ENCODE measurements at places on chromosomes 7 and 10.

- no peak for DNase-seq
Observed at GRCh38 chr10:42477170-42477569, 161.2 kb downstream of the ZNF33B start.

GRCh38 chr10:27635290-27635689 is 110.3 kb downstream of the MKX start:
- DNase-seq = no peak

DNA sequence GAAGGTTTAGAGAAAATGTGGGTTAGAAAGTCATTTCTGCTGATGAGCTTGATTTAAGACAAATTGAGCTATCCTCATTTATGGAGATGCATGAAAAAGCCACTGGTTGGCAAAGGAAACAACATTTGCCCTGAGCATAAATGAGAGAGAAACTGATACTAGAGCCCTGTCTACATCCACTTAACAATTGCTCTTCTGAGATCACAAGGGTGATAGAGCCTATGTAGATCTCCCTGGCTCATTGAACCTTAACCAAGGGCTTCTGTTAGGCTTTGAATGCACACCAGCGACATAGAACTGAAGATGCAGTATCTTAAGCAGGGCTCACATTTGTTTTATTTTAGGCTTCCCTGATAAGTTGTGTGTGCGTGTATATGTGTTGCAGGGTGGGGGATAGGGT is 35.0 kb downstream of the GPR141 start:
- DNase-seq = no peak

- DNase-seq = no peak
Observed at GRCh38 chr10:113709221-113709838, 29.6 kb downstream of the CASP7 start.

GRCh38 chr7:153390955-153391354 is 631.4 kb downstream of the ACTR3B start:
- no peak for DNase-seq

DNA sequence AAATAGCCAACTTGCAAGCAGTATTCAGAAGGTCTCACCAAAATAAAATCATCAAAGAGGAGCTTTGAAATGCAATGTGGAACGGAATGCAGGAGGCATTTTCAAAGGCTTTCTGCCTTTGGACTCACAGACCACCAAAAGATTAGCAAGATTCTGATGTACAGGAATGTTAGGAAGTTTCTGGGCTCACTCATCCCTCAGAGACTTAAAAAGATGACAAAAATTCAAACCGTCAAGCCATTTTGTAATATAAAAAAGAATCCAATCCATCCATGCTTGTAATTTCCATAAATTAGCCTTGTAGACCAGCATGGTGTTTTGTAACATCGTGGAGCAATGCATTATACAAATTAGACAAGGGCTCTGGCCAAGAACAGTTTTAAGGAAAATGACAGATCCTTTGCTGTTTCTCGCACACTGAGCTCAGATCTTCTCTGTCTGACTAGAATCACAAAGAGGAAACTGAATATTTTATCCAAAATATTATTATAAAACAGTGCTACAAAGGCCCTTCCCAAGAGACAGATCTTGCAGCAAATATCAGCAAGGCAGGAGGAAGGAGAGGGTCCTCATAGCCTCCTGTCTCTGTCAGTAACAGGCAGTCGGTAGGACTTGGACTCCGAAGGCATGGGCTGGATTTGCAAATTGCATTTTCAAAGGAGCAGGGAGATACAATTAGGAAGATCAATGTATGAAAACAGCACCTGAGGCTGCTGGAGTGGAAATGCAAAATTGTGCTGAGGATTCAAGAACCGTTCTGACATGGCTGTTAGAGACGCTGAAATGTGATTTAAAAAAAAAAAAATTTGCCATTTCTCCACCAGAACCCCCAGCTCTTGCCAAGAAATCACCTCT is 57.4 kb upstream of the NRP1 start:
- no peak for DNase-seq

- no peak for DNase-seq
Observed at GRCh38 chr10:14225379-14225778, 105.3 kb downstream of the FRMD4A start.

GRCh38 chr10:80289451-80290287 is at the start of gene MAT1A:
MAT1A (minus strand) TSS chr10:80289658; CDS start chr10:80289423, 235 bp downstream.
- no peak for DNase-seq

- DNase-seq = no peak
Observed at GRCh38 chr10:85851325-85851724, 515.3 kb downstream of the GRID1 start.

DNA sequence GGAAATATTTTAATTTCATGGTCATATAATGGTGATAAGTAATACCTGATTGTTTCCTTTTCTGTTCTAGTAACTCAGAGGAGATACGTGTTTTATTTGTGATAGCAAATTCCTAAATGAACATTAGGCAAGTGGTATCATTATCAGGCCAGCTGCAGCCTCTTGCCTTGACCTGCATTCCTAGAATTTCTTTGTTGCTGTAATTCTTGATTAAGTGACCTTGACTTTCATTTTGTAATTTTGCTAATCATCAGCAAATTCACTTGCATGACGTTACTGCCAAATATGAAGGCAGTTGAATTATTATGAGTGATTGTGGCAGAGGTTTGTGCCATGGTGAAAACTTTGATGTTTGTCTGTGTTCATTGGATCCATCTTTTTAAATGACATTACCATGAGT is 5.6 kb upstream of the AS3MT start:
- no peak for DNase-seq

DNA sequence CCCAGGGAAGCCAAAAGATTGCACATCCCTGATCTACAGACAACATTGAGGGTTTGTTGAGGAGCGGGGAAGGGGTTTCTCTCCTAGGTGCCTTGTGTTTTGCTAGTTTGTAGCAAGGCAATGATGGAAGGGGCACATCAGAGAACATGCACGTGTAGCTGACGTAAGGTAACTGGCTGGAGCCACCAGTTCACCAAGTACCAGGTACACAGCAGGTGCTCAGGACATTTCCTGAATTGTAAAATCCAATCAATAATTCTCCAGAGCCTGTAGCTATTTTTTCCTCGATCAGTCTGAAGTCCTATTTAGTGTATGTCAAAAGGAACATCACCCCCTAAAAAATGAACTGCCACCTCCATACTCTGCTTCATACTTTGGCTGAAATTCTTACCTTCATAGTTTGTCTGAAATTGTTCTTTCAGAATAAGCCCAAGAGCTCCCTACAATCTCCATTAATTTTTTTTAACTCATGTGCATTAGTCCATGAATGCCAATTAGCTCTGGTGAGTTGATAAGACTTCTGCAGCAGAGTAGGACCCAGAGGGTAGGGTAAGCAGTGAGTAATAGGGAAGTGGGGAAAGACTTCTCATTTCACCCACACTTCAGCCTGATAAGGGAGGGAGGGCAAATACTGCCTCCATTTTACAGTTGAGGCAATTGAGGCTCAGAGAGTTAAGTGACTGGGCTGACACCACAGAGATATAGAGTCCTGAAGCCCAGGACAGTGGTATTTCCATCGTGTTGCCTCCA is 36.0 kb upstream of the SLC26A3 start:
- no peak for DNase-seq

DNA sequence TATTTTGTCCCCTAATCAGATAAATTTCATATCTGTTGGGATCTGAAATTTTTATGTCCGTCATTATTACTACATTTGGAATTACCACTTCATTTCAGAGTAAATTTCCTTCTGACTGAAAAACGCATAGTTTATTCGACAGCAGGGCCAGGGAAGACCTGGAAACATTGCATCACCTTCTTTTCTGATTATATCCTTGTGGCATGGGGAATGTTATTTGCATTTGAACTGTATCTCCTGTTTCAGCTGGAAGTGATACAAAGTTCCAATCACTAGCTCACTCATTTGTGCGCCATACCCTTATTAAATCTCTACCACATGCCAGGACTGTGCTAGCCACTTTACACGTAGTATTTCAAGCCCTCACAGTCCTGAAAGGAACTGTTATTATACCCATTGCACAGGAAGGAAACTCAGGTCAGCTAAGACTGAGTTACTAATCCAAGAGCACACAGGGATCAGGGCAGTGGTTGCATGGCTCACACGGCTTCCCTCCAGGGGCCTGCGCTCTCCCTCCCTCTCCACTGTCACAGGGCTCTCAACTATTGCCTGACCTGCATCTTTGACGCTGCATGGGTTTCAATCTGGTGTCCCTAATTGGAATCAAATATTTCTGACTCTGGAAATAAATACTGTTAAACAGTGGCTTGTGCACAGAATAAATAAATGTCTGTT is 84.4 kb upstream of the NANOS1 start:
- no peak for DNase-seq

DNA sequence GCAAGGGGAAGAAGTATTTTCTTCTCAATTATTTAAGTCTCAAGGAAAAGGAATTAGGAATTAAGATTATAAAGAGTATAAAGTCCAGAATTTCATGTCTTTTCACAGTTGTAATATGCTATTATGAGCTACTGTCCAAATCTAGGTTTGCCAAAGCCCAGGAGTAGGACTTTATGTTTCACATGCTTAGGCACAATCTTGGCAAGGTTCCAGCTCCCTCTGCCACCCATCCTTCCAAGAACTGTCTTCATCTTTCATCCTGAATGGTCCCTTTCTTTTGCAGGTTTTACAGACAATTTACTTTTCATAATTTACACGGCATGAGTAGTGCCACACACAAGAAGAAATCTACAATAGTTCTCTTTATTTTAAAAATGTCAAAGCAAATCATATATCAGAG is 29.5 kb downstream of the SLC16A9 start:
- no peak for DNase-seq

GRCh38 chr10:71090801-71091200 is 121.6 kb upstream of the UNC5B start:
- no peak for DNase-seq

GRCh38 chr10:11406746-11407145 is 204.7 kb downstream of the USP6NL start:
- no peak for DNase-seq

GRCh38 chr10:58326967-58327381 is 7.8 kb upstream of the UBE2D1 start:
- no peak for DNase-seq

GRCh38 chr7:49367072-49367471 is 406.4 kb upstream of the VWC2 start:
- no peak for DNase-seq

- no peak for DNase-seq
Observed at GRCh38 chr10:100858261-100858660, 54.5 kb upstream of the SLF2 start.

DNA sequence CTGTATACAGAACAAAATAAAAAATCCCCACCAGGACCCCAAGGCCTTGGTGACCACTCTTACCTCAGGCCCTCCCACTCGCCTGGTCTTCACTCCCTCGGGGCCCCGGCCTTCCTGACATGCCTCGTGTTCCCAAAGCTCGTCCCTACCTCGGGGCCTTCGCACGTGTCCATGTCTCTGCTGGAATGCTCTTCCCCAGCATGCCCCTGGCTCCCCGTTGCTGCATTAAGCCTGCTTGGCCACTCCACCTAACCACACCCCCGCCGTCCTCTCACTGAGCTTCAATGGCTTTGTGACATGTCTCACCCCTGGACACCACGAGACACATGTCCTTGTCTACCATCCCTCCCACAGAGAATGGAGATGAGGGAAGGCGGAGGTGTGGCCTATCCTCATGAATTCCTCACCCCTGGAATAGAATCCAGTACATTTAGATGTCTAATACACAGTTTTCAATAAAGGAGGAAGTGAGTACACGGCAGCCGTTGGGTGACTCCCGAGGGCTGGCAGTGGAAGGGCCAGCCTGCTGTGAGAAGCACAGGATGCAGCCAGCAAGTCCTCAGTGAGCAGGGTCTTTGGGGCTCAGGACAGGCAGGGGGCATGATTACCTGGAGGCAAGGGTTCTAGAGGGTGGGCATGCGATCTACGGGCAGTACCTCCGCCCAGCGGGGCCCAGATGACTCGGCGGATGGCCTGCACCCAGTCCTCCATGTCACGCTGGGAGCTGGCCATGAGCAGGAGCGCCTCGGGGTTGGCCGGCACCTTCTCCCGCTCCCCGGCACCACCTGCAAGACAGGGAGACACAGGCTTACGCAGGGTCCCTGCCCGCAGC is 125.7 kb downstream of the ARHGAP22 start:
- DNase-seq = no peak

DNA sequence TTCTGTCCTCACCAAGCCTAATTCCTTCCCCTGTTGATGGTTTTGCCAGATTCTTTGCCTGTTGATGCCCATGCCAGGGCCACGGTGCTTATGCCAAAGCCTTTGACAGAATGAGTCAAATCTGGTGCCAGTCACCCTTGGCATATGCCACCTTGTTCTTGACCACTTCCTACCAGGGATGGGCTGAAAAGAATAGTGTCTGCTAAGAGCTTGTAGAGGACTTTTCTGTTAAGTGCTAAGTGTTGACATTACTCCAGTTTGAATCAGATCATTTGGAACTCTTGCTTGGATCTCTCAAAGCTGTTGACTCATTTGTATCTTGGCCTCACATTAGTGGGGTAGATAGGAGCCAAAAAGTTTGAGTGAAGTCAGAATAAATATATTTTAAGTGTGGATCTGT is 661.2 kb downstream of the AUTS2 start:
- DNase-seq = no peak

DNA sequence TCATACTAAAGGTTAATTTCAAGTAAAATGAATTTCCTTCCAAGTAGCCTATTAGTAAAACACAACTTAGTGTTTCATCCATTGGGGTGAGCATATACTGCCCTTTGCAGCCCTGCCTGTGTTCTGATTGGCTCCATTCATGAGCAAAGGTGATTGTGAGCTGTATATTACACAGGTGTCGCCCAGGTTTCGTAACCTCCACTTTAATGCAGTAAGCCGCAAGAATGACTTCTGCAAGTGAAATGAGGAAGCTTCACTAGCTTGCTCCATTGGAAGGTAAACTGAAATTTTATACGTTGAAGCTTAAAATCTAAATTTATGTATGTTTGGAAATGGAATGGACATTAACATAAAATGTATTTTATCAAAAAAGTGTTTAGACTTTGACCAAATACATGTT is 24.4 kb downstream of the MTURN start:
- no peak for DNase-seq

DNA sequence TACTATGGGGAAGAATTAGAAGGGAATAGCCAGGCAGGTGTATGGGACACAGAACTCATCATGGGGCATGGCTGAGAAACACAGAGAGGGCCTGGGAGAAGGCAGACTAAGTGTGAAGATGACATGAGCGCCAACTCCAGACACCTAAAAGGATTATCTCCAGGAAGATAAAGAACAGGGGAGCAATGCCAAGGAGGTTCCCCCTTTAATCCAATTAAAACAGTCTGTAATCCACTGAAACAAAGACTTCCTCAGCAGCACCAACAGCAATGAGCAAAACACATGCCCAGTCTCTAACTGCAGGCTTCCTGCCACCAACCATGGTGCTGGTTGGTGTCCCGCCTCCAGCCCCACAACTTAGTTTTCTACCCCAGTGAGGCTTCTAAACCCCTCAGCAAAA is 108.9 kb downstream of the GRID1 start:
- DNase-seq = no peak

- no peak for DNase-seq
Observed at GRCh38 chr10:24349379-24350001, 140.6 kb downstream of the KIAA1217 start.

GRCh38 chr7:81484261-81484660 is 285.6 kb downstream of the HGF start:
- DNase-seq = peak; percentile 33

- DNase-seq = no peak
Observed at GRCh38 chr10:128530301-128530700, 404.1 kb upstream of the MKI67 start.
